ENCODE measurements at places on chromosomes 6 and 20. TPM values are rescaled to one million over a fixed set of nuclear protein-coding genes. Genes with fewer than 3 reads are reported as not detected.

DNA sequence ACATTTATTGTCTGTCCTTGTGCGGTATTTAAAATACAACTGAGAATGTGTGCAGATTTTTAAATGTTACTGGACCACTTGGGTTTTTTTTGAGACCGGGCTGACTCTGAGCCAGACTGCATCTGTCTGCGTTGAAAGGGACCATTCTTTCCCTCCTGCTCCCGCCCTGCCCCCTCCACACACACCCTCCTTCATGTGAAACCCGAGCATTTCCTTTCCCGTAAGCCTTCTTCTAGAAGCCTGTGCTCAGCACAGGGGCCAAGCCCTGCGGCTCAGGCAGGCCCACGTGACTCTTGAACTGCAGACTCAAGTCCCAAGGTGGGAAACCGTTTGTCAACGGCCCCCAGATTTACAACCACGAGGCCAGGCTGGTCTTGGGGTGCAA is 82.7 kb upstream of the FOXC1 start:
- peak; percentile 33 for DNase-seq

DNA sequence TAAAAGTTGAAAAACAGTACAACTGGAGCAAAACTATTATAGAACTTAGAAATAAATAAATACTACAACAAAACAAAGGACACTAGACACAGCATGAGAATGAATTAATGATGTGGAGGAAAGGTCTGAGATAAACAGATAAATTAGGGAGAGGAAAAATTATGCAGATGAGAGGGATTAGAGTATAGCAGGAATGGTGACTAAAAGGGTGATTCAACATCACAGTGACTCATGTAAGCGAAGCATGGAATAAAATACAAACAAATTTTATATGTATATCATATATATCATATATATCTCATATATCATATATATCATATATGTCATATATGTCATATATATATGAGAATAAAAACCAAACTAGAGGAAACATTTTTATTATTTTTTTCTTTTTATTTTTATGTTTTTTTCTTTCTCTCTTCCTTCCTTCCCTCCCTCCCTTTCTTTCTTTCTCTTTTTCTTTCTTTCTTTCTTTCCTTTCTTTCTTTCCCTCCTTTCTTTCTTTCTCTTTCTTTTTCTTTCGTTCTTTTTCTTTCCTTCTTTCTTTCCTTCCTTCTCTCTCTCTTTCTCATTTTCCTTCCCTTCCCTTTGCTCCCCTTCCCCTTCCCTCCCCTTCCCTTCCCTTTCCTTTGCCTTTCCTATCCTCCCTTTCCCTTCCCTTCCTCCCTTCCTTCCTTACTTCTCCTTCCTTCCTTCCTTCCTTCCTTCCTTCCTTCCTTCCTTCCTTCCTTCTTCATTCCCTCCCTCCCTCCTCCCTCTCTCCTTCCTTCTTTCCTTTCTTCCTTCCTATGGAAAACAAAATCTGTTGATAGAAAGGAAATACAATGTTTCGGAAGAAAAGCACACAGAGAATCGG is 1014.6 kb downstream of the GRIK2 start:
- no peak for DNase-seq

Gene MLN
- polyA plus RNA-seq: 1.5 TPM

GRCh38 chr6:19860235-19860877 is 23.2 kb downstream of the ID4 start:
- DNase-seq: no peak

DNA sequence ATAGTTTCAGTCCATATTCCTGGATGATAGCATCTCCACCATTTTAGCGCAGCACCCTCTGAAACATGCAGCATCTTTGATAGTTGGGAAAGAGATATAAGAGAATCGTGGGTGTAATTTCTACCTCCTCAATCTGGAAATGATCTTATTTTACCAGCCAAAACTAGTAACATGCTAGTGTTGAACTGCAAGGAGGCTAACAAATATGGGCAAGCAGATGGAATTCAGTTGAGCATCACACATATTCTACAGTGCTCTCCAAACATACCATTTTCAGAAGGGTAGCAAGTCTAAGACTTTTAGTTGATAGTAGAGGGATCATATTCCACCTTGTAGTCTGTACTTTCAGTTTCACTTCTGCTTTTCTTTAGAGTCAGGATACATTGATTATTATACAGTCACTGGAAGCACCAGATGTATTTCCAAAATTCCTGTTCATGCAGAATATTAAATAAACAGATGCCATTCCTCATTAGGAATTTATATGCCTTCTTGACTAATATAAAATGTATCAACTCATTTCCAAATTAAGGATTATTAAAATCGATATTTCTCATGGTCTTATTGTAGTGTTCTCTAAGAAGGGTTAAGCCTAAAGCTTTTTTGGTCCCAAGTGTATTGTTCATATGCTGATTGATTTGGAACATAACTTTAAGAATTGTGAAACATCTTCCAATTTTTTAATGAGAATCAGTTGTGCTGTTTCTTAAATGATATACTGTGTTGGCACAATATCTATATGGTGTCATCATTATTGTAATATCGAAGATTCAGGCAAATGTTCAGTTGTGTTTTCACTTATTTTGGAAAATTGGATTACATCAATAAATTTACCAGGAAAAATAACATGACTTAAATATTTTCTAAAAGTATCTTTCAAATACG is 362.0 kb downstream of the CENPW start:
- DNase-seq: no peak
